Hematopoietic multipotent progenitor cell treated with erythropoietin and hydrocortisone succinate and interleukin-3 and kit ligand, for 17 days (in vitro differentiated cells): ENCODE measurements at places on chromosomes 1 and 21.
A peak's percentile ranks its signal among the peaks of the same experiment; 100 is the strongest.

DNA sequence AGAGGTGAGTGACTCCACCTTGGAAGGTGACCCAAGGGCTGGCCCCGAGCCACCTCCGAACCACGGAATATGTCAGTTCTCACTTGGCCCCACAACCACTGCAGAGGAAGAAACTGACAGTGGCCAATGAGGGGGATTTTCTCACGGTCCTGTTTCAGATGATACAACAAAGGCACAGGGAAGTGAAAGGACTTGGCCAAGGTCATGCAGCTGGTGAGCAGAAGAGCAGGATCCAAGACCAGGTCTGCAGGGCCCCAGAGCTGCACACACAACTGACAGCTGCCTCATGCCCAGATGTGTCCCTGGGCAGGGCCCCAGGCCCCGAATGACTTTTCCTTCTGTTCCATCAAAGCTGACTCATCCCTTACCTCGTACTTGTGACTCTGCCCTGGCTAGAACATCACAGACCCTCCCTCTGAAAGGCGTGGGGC, 25.8 kb upstream of the EVA1B start:
- DNase-seq = no peak

- DNase-seq = no peak
Observed at GRCh38 chr1:10626131-10626731, 151.5 kb downstream of the PEX14 start.

- DNase-seq = no peak
Observed at GRCh38 chr1:221085701-221086375, 206.6 kb downstream of the HLX start.

- no peak for DNase-seq
Observed at GRCh38 chr1:197927908-197928665, 10.9 kb downstream of the LHX9 start.

- no peak for DNase-seq
Observed at GRCh38 chr1:32100807-32101708, 6.8 kb upstream of the KPNA6 start.

DNA sequence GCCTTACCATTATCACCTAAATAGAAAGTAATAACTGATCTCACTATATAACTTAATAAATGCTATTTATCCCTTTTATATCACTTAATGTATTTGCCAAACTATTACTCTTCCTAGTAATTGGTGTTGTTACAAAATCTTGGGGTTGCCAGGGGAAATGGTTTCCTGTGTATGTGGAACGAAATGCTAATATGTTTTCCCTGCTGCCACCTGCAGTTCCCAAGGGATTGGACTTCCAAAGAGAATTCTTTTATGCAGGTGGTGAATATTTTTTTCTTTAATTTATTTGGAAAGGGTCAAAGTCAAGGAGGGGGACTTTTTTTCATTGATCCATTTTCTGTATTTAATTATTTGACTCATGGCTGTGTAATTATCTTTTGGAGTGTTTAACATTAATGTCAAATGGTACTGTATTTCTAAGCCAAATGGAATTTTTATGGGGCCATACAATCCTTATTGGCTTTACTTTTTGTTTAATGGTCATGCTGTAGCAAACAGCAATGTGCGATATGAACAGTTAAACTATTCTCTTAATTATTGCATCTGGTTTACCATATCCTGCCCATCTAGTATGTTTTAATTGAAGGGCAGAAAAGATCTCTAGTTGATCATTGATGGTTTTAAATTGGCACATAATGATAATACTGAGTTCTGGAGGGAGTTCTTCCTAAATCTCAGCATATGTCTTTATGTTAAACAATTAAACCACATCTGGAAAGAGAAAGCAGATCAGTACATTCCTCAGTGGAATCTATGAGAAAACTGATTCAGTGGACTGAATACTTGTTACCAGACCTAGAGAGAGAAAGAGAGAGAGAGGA, 486.3 kb downstream of the TTLL7 start:
- no peak for DNase-seq

DNA sequence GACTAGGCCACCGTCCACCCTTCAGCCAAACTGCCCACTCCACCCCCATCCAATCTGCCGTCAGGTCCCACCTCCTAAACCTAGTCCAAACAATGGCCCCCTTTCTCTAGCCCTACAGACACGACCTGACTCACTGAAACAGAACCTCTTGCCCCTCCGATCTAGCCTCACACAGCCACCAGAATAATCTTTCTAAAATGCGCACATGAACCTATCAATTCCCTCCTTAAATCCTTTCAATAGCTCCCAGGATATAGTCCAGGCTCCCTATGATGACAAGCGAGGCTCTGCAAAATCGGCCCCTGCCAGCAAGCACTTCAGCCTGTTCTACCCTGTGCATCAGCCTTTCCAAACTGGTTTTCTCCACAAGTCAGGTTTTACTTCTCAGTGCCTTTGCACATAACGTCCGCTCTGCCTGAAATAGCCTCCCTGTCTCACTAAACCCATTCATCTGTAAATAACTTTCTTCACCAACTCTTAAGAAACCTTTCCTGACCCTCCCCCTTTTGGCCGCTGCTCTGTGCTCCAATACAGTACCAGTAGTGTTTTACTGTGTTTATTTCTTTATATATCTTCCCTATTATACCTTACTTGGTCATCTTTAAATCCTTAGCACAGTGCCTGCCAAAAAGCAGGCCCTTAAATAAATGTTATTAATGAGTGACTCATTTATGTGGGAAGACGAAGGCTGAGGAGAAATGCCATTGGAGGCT, 9.0 kb upstream of the CDC20 start:
- DNase-seq = no peak

- DNase-seq = no peak
Observed at GRCh38 chr1:6950001-6950765, 164.9 kb downstream of the CAMTA1 start.

DNA sequence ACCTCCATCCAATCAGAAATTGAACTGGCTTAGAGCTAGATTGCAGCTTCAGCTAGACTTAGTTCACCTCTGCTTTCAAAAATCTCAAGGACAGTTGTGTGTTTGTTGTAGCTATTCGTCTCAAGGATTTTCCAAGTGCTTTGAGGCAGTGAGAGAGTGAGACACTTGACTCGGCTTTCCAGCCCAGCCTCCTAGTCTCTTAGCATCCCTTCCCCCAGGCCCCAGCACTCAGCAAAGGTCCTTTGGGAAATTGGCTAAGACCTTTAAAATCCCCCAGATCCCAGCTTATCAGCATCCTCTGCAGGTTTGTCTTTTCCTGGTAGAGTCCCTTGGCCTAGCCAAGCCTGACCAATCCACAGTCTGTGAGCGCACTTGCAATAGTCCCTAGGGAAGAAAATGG, 47.9 kb upstream of the PROX1 start:
- no peak for DNase-seq

DNA sequence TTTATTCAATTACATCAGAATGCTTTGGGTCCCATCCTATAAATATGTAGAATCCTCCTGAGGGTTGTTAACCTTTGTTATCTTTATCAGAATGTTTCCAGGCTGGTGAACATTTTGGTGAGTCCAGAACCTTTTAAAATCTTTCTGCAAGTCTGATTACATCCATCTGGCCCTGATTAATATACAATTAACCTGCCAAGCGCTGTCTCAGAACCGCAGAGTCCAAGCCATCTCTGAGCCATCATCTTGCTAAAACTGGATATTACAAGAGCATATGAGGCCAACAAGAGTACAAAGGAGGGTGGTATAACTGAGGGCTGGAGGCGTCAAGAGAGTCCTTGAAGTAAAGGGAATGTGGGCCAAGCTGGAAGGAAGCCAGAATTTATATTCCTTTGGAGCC, 88.6 kb upstream of the ZC3H11B start:
- no peak for DNase-seq

GRCh38 chr1:48581270-48581669, 109.3 kb upstream of the SPATA6 start:
- DNase-seq = no peak

DNA sequence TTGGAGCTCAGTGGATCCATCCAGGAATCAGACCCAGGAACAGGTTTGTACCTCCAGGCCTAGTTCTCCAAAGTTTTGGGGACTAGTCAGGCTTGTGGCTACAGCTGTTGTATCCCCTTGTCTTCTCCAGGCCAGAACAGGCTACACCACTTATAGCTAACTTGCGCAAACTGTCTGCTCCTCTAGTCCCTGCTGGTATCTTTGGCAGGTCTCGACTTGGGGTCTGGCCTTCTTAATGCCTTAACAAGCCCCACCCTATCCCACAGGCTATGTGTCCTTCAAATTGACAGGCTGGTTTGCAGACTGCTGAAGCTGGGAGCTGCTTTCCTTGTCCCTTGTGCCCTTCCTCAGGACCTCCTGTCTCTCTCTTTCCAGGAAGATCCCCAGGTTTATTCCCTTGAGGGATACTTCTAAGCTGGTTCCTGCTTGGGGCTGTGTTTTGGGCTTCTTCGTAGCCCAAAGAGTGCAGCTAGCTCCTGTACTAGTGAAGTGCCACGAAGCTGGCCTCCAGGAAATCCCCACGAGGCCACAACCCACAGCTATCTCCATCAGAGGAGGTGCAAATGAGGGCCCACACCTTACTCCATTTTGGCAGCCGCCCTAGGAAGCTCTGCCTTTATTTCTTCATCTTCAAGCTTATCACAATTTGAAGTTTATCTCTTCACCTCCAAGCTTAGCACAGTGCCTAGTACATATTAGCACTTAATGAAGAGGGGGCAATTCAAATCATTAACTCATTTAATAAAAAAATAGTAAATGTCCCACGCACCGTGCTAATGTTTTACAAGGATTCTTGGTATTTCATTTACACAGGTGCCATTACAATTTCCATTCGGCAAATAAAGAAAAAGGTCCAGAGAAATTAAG, 683 bp upstream of the DMAP1 start:
- peak; percentile 63 for DNase-seq

- no peak for DNase-seq
Observed at GRCh38 chr1:230820568-230820967, 47.8 kb downstream of the C1orf198 start.

GRCh38 chr1:21499283-21499950, 9.8 kb upstream of the ALPL start:
- no peak for DNase-seq

- DNase-seq = no peak
Observed at GRCh38 chr21:25831300-25831960, 96.7 kb downstream of the GABPA start.

DNA sequence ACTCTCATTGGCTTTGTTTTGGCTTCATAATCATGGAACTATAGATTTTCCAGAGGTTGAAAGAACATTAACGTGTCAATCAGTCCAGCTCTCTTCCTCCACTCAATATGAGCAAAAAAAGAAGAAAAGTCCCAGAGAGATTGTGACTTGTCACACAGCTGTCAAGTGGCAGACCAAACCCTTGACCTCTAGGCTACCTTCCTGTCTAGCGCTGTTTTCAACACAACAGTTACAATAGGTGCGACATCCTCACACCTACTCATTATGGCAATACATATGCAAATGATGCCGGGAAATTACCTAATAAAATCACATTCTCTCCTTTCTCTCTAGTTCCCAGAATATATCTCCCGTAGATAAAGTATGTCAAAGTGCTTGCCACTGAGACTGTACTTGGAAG, 1.1 kb downstream of the WARS2 start:
- no peak for DNase-seq

DNA sequence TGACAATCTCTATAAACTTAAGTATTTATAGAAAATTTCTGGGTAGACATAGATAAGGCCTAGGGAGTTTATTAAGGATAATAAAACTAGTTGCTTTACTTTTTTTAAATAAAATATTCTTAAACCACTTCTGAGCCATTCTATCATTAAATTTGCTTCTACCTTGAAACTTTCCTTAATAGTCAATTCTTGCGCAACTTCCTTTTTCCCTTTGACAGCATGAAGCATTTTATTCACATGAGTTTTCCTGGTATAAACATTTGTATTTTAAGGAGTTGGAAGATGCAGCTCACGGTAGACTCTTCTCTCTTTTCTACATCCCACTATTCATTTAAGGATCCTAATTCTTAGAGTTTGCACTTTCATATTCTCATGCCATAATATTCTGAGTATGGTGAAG, 75.8 kb upstream of the DPH5 start:
- DNase-seq = no peak

GRCh38 chr1:12159816-12160215, 7.0 kb upstream of the TNFRSF1B start:
- no peak for DNase-seq

DNA sequence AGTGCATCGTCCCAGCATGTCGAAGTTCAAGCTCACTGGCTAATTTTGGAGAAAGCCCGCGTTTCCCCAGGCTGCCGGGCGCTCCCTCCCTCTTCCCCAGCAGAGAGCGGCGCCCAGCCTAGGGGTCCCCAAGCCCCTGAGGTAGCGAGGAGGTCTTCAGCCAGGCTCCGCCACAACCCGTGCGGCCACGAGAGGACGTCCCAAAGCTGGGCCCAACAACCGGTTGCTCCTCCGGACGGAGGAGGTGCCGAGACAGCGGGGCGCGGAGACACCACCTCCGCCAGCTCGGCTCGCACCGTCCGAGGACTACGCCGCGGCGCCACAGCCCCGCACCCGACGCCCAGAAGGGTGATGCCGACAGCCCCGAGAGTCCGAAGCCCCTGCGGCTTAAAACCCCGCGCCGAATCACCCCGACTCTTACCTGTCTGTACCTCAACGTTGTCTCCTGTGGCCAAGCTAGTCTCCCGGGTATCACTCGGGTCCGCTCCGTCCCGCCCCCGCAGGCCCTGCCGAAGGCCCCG, at the start of gene DENND2C:
Gene DENND2C (minus strand): TSS at position 488 of the 521 bp plus-strand sequence. CDS start 44,065 bp downstream, outside the sequence.
- no peak for DNase-seq

DNA sequence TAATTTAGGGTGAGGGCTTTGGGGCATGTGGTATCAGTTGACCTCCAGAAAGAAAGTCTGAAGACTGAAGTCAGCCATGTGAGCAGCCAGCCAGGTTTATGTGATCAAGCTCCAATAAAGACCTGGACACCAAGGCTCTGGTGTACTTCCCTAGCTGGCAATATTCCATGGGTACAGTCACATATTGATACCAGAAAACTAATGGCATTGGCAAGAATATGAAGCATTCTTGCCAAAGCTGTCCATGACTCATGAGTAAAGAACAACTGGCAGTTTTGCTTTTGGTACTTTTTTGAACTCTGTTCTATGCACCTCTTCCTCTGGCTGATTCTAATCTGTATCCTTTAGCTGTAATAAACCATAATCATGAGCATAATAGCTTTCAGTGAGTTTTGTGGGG, 415.3 kb upstream of the CAMK1G start:
- no peak for DNase-seq
